ENCODE measurements at places on chromosomes 3 and 15. TPM values are rescaled to one million over a fixed set of nuclear protein-coding genes. Genes with fewer than 3 reads are reported as not detected.

CLDN16 gene
- total RNA-seq: not detected

TRPC1 gene
- total RNA-seq: 1.7 TPM

DNA sequence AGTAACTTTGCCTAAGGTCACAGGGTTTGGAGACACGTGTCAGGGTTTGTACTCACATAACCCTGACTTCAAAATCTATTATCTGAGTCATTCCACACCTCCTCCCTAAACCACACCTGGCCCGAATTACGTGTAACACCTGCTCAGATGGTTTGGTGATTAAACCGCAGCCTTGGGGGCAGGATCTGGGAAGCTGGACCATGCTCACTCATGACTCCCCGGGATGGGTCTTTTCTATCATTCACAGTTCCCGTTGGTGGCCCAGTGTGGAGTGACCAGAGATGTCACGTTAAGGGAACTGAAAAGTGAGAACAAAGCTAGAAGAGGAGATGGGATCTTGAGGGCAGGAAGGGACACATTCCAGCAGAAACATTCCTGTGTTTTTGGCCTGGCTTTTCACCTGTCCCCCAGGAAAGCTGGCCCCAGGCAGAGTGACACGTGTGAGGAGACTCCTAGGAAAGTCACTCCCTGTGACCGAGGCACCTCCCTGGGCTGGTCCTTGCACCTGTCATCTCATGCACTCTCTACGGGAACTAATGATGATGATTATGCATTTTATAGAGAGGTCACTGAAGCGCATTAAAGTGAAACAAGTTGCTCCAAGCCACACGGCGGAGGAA lies 75.4 kb upstream of the POMGNT2 start:
- peak; percentile 84 for DNase-seq
- peaks cover 39% of the 10 kb centered on the region for H3K4me1 ChIP-seq
- peaks cover 2% of the 10 kb centered on the region for H3K27me3 ChIP-seq
- H3K27ac ChIP-seq: peak overlapping the region; percentile 92

AGTR1 gene
- not detected for total RNA-seq

GRCh38 chr15:95277266-95277665 lies 1045.9 kb downstream of the MCTP2 start:
- H3K4me1 ChIP-seq: peaks cover 6% of the 10 kb centered on the region
- no peak for DNase-seq
- no peaks in the 10 kb centered on the region for H3K36me3 ChIP-seq
- H3K4me3 ChIP-seq: no peak overlapping the region
- peaks cover 47% of the 10 kb centered on the region for H3K27me3 ChIP-seq
- H3K27ac ChIP-seq: no peak overlapping the region

KCNMB3 gene
- 0.70 TPM for total RNA-seq

- H3K27me3 ChIP-seq: no peaks in the 10 kb centered on the region
- no peak for DNase-seq
- peak overlapping the region; percentile 60 for H3K4me3 ChIP-seq
- H3K4me1 ChIP-seq: peaks cover 47% of the 10 kb centered on the region
- H3K36me3 ChIP-seq: peaks cover 17% of the 10 kb centered on the region
Measured at GRCh38 chr3:168025076-168025475, 70.6 kb downstream of the GOLIM4 start.

- peaks cover 10% of the 10 kb centered on the region for H3K4me1 ChIP-seq
- H3K27ac ChIP-seq: no peak overlapping the region
- peaks cover 20% of the 10 kb centered on the region for H3K27me3 ChIP-seq
- H3K36me3 ChIP-seq: no peaks in the 10 kb centered on the region
- DNase-seq: no peak
Measured at GRCh38 chr15:42121682-42122081, 27.3 kb upstream of the PLA2G4D start.

ACKR2 gene
- total RNA-seq: 0.69 TPM

DNA sequence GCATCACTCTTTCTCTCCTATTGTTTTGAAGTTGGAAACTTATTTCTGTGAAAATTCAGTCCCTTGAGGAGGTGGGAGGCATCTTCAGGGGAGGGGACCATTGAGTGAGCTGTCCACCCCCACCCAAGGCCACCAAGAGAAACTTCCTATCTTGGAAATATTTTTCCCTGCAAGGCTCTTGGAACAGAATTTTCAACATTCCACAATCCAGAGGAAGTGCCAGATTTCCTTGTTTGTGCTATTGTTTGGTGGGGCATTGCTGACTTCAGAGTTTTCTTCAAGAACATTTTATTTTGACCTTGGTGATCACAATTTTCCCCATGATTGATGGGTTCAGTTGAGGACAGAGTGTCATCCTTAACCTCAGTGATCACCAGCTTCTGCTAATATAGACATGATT lies 12.0 kb downstream of the DNASE1L3 start:
- H3K4me3 ChIP-seq: no peak overlapping the region
- no peak for DNase-seq
- H3K36me3 ChIP-seq: no peaks in the 10 kb centered on the region
- H3K27ac ChIP-seq: no peak overlapping the region

DNA sequence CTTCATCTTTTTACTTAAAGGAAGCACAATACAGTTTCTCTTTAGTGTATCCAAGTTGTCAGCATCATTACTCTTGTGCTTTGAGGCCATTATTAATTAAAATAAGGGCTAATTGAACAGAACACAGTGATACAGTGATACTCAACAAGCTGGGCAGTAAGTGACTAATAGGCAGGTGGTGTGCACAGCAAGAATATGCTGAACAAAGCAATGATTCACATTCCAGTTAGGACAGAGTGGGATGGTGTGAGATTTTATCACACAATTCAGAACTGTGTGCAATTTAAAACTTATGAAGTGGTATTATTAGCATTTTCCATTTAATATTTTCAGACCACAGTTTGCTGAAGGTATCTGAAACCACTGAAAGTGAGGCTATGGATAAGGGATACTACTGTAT lies 116.9 kb downstream of the PLOD2 start:
- H3K27me3 ChIP-seq: no peaks in the 10 kb centered on the region
- no peak for DNase-seq
- no peaks in the 10 kb centered on the region for H3K36me3 ChIP-seq
- no peaks in the 10 kb centered on the region for H3K4me1 ChIP-seq

DNA sequence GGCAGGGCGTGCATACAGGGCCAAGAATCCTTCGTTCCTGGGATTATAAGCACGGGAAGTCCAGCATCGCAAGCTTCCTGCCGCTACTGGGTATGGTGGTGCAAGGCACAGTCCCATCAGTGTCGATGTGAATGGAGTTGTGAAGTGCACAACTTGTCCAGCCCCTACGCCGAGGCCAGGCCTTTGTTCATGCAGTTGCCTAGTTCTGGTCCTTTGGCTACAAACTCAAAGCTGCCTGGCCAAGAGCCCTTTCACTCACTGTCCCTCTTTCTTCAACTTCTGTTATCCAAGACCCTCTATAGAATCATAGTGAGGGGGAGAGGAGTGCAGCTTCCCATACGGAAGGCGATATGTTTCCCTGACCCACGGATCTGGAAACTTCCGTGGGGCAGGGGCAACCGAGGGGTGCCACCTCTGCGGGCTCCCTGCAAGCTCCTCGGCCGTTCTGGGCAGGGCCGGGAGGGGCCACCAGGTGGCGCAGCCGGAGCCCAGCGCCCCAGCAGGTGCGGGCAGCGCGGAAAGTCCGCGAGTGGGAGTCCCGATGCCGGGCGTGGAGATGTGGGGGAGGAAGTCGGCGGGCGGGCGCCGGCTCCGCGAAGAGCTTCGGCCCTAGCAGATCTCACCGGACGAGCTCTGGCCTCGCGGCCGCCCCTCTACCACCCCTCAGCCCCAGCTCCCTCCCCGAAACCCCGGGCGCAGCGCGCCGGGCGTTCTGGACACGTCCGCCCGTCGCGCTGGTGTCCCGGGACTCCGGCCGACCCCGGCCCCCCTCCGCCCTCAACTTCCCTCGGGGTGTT lies 693 bp downstream of the RASGRP1 start:
- peak overlapping the region; percentile 95 for H3K4me3 ChIP-seq
- peak; percentile 97 for DNase-seq
- H3K4me1 ChIP-seq: peaks cover 61% of the 10 kb centered on the region
- H3K27ac ChIP-seq: peak overlapping the region; percentile 99
- H3K36me3 ChIP-seq: peaks cover 51% of the 10 kb centered on the region

GRCh38 chr3:112763258-112763657 lies 83.4 kb downstream of the CD200R1L start:
- no peak overlapping the region for H3K27ac ChIP-seq
- peaks cover 3% of the 10 kb centered on the region for H3K4me1 ChIP-seq
- no peak for DNase-seq
- H3K4me3 ChIP-seq: no peak overlapping the region
- no peaks in the 10 kb centered on the region for H3K27me3 ChIP-seq

TKT gene
- 377 TPM for total RNA-seq

- H3K27ac ChIP-seq: no peak overlapping the region
- H3K4me1 ChIP-seq: no peaks in the 10 kb centered on the region
- no peak for DNase-seq
- no peaks in the 10 kb centered on the region for H3K36me3 ChIP-seq
Measured at GRCh38 chr3:152745646-152746045, 89.3 kb upstream of the P2RY1 start.

PLCH1 gene
- 0.38 TPM for total RNA-seq

- H3K36me3 ChIP-seq: no peaks in the 10 kb centered on the region
- H3K4me3 ChIP-seq: no peak overlapping the region
- no peak for DNase-seq
- no peaks in the 10 kb centered on the region for H3K4me1 ChIP-seq
Measured at GRCh38 chr3:175655351-175655750, 796.2 kb downstream of the NAALADL2 start.

GRCh38 chr15:80662129-80662528 lies 33.0 kb upstream of the ABHD17C start:
- H3K36me3 ChIP-seq: no peaks in the 10 kb centered on the region
- H3K4me1 ChIP-seq: no peaks in the 10 kb centered on the region

RASL12 gene
- not detected for total RNA-seq

GRCh38 chr3:169948559-169949448 lies 17.8 kb upstream of the SEC62 start:
- no peak overlapping the region for H3K27ac ChIP-seq
- no peaks in the 10 kb centered on the region for H3K36me3 ChIP-seq
- H3K4me1 ChIP-seq: peaks cover 7% of the 10 kb centered on the region
- no peaks in the 10 kb centered on the region for H3K27me3 ChIP-seq

DNA sequence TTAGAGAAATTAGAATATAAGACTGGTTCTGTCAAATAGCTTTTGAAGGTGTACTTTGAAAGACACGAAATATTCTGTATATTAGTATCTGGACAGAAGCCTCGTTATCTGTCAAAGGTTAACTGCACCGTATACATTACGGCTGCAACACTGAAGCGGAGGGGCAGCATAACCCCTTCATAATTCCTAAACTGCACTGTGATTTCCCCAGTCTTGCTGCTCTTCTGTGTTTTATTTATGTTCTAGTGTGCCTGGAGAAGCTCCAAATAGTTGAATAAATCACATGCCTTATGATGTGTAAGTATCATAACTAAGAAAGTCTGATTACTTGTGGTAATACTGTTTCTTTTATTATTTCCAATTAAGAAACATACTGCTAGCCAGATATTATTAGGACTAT lies 285.7 kb upstream of the ROBO2 start:
- no peak for DNase-seq
- no peaks in the 10 kb centered on the region for H3K27me3 ChIP-seq
- H3K4me1 ChIP-seq: no peaks in the 10 kb centered on the region
- H3K36me3 ChIP-seq: no peaks in the 10 kb centered on the region
- H3K4me3 ChIP-seq: no peak overlapping the region

DNA sequence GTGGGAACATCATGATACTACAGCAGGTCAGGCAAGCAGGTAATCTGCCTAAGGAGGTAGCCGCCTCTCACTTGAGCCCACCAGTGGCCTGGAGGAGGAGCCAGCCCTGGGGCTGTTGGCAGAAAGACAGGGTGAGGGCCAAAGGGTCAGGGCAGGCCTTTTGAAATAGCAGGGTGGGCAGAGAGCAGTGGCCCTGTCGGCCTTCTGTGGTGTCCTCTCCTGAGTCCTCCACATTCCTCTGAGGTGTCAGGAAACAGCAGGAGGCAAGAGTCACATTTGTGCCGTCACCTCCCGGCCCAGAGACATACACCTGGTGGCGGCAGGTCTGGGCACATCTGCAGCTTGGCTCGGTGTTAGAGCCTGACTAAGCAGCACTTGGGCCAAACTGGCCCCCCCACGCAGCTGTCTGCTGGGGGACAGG lies 3.9 kb upstream of the BNC1 start:
- no peaks in the 10 kb centered on the region for H3K36me3 ChIP-seq
- DNase-seq: no peak
- H3K4me3 ChIP-seq: no peak overlapping the region
- H3K4me1 ChIP-seq: peaks cover 2% of the 10 kb centered on the region

HGD gene
- total RNA-seq: 0.19 TPM

ESYT3 gene
- 0.17 TPM for total RNA-seq

LHFPL4 gene
- total RNA-seq: not detected

DNA sequence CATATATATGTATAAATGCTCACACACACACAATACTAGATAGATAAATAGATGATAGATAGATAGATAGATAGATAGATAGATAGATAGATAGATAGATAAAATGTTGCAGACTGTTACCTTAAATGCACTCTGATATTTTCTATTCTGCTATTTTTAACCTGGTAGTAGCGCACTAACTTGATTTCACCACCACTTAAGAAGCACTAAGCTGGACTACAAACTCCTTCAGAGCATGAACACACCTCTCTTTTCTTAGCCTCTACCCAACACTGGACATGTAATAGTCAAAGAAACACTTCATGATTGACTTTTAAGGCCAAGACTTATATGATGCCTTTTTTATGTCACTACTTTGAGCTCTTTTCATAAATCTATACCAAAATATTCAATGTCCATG lies 304.6 kb upstream of the UBE2E2 start:
- H3K4me1 ChIP-seq: no peaks in the 10 kb centered on the region
- no peaks in the 10 kb centered on the region for H3K36me3 ChIP-seq
- DNase-seq: no peak
- no peaks in the 10 kb centered on the region for H3K27me3 ChIP-seq
- no peak overlapping the region for H3K27ac ChIP-seq
- H3K4me3 ChIP-seq: no peak overlapping the region

- peaks cover 9% of the 10 kb centered on the region for H3K27me3 ChIP-seq
- H3K4me1 ChIP-seq: peaks cover 2% of the 10 kb centered on the region
- no peak overlapping the region for H3K4me3 ChIP-seq
- peaks cover 2% of the 10 kb centered on the region for H3K36me3 ChIP-seq
- no peak overlapping the region for H3K27ac ChIP-seq
- no peak for DNase-seq
Measured at GRCh38 chr3:136831461-136831860, 12.5 kb downstream of the SLC35G2 start.

BUB1B gene
- 69.3 TPM for total RNA-seq

SOX2 gene
- total RNA-seq: not detected

DNA sequence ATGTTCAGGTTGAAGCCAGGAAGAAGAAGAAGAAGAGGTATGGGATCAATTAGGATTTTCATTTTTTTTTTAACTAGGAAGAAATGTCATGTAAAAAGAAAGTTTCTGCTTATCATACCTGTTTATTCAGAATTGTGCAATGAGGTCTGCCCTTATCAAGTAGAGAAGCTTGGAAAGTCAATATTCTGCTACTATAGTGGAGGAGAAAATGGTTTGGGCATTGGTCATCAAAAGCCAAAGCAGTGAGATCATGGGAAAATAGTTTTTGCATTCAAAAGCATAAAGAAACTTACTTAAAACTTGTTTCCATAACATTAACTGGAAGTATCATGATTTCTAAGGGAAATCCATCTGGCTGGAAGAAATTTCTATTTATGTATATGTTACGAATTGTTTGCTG lies 1239.2 kb downstream of the NSUN3 start:
- H3K36me3 ChIP-seq: no peaks in the 10 kb centered on the region
- no peaks in the 10 kb centered on the region for H3K4me1 ChIP-seq
- no peak for DNase-seq
- H3K27ac ChIP-seq: no peak overlapping the region
- H3K4me3 ChIP-seq: no peak overlapping the region

GOLGA8F gene
- total RNA-seq: not detected

- no peaks in the 10 kb centered on the region for H3K4me1 ChIP-seq
- DNase-seq: no peak
- H3K4me3 ChIP-seq: no peak overlapping the region
- H3K36me3 ChIP-seq: no peaks in the 10 kb centered on the region
- no peak overlapping the region for H3K27ac ChIP-seq
Measured at GRCh38 chr3:62712746-62713145, 162.5 kb downstream of the CADPS start.

LYZL4 gene
- total RNA-seq: not detected
